HEK293T (cell line): ENCODE measurements at places on chromosomes 5 and 9.

- DNase-seq, result no peak
Measured at GRCh38 chr9:73451003-73451402, 299.3 kb downstream of the ANXA1 start.

- DNase-seq, result no peak
Measured at GRCh38 chr5:72937517-72938061, 18.3 kb upstream of the FCHO2 start.

- no peak for DNase-seq
Measured at GRCh38 chr9:134724202-134724911, 82.8 kb downstream of the COL5A1 start.

- no peak for DNase-seq
Measured at GRCh38 chr5:142375944-142376411, 51.2 kb upstream of the SPRY4 start.

DNA sequence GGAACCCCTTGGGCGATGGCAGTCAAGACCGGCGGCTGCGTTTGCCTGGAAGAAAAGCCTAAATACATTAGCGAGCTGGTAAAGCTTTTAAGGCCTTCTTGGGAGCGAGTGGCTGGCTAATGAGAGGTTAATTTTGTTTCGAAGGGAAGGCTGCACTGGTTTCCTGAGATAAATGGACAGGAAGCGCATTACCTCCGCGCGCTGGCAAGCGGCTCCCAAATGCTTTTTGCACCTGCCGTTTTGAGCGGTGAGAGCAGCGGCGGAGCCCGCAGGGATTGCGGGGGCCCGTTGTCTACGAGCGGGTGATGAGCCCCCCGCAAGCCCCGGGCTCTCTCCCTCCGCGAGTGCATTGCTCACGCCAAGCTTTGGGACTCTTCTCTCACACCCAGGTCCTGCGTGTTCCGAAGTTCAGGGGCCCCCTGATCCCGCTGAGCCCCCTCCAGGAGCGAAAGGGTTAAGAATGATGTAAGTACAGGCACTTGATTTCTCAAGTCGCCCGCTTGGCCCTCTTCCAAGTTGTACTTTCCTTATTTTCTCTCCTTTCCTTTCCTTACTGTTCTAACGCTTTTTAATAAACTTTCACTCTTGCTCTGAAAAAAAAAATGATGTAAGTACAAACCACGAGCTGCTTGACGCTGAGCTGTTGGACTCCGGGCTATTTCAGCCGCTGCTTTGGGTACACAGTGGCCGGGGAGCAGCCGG lies 3.1 kb upstream of the RGMB start:
- DNase-seq, result no peak

GRCh38 chr5:170097934-170098333 lies 7.8 kb upstream of the FOXI1 start:
- DNase-seq, result no peak

DNA sequence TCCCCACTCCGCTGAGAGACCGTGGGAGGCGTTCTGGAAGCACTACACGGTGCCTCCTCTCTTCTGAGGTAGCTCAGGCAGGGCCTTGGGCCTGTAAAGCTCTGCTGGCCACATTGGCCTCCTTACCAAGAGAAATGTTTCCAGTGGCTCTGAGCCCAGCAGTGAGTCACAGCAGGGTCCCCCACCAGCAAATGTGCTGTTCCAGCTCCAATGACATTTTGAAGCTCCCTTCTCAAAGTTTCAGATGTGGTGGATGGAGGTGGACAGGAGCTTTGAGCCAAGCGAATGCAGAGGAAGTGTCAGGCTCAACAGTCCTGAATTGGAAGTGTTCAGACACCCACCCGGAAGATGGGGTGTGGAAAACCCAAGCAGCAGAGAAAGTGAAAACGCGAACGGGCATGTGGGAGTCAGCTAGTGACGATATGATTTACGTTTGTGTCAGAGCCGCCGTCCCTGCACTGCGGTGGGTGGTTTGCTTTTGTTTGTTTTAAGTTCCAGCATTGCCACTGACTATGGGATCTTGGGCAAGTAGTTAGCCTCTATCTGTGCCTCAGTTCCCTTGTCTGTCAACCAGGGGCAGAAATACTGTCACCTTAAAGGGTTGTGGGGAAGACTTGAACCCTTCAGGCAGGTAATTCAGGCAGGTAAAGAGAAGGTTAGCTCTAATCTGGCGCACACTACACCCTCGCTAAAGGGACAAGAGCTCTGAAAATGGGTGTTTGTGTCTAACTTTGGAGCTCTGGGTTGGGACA lies 38.2 kb downstream of the C5orf15 start:
- no peak for DNase-seq

DNA sequence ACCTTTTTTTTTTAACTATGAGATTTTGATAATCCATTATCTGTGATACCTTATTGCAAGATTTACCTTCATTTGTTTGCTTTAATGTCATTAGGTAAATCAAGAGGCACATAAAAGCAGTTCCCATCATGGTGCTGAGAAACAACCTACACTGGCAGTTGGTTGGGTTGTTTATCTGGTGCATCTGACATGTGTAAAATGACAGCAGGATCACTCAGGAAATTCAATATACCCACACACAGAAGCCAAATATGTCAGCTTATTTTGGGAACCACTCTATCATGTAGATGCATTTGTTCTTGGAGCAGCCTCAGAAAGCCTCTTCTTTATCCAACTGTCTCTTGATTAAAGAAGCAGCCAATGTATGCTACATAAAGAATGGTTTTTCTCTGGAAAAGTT lies 7.8 kb upstream of the CCDC192 start:
- no peak for DNase-seq

- DNase-seq, result no peak
Measured at GRCh38 chr5:136198453-136198852, 5.5 kb upstream of the SMIM32 start.

DNA sequence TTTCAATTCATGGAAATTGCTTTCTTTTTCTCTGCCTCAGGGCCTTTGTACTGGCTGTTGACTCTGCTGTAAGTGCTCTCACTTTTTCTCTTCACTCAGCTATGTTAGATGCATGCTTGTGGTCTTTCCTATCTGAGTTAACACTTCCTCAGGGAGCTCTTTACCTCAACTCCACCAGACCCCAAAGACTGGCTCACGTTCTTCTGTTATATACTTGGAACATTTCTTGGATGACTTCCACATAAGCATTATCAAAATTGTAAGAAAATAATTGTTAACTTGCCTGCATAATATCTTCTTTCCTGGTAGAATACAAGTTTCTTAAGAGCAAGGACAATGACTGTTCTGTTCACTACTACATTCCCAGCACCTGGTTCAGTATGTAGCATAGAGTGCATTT lies 455.9 kb downstream of the EBF1 start:
- no peak for DNase-seq

GRCh38 chr9:9631284-9631683 lies 981.5 kb downstream of the PTPRD start:
- no peak for DNase-seq
